ENCODE measurements at places on chromosomes 11 and 22.

DNA sequence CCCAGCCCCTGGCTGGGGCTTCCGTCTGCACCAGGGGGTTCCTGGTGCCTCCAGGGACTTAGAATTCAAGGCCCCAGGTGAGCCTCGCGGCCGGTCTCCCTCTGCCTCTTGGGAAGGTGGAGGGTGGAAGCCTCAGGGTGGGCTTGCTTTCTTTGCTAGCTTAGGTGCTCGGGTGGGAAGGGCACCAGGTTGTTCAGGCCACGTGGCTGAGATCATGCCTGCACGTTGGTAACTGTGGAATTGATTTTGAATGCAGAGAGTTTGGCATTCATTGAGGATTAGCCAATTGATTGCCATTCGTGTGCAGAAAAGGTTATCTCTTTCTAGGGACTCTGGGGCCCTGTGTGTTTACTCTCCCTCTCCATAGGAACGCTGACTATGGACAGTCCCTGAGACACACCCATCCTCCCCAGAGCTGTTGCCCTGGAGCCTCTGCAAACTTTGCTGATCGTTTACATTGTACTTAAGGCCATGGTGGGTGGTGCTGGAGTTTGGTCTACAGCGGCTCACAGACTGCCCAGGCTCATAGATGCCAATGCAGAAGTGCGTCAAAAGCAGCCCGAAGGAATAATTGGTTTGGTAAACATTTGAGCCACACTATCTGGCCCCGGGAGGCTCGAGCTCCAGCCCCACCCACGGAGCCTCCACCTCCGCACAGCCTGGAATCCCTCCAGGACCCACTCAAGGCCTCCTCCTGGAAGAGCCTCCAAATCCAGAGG, 1457.7 kb downstream of the BRD1 start:
- DNase-seq, result peak; percentile 10

DNA sequence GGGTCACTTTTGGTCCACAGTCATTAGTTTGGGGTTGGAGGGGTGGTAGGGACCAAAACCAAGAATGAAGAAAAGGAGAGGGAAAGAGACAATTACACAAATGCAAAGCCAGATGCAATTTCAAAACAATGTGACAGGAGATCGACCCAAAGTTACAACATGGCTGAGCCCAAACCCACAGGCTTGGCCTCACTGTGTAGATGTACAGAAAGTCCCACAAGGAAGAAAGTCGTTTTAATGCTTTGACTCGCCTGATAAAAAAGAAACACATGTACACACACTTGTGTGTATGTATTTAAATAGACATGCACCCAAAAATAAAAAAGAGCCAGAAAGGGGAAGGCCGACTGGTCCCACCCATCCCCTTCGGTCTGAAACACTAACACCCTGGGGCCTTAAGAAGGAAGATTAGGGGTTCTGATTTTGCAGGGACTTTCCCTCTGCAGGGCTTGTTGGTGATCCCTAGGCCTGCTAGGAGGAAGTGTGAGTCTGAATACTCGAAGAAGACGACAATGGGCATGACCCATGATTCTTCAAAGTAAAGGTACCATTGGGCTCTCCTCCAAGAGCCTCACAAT, 104.1 kb downstream of the ETS1 start:
- no peak for DNase-seq

GRCh38 chr11:1918436-1919315, 827 bp upstream of the TNNT3 start:
- DNase-seq, result no peak

DNA sequence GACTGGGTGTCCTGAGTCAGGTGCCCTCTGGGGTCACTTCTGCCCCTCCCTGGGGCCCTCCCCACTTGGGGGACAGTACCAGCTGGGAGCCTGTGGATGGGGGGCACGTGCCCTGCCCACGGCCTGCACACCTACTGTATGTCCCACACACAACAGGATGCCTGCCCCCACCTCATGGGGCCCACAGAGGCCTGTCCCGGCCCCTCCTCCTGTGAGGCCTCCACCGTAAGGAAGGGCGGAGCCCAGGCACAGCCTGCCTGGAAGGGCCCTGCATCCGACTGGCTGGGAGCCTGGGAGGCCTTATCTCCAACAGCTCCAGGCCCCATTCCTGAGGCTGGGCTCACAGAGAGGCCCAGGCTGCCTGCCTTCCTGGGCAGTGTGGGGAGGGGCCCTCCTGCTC, 47.8 kb downstream of the BRSK2 start:
- peak; percentile 84 for DNase-seq

DNA sequence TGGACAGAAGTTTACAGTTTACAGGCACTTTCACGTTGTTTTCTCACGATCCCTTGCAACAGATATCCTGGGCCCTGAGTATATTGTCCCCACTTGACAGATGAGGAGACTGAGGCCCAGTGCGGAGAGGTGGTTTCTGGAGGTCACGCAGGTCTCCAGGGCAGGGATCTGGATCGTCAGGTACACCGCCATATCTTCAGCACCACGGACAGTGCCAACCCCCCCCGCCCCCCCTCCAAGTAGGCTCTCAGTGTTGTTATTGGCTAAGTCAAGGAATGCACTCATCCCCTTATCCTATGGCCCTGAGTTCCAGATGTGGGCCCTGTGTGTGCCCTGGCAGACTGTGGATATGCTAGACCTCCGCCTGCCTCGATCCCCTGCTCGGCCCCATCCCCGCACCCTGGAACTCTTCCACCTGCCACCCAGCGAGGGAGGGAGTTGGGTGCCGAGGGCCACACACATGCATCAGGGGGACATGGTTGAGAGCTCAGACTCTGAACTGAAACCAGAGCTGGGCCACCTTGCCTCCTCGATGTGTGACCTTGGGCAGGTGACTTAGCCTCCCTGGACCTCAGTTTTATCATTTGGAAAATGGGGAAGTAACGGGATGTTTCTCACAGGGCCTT, 37.5 kb downstream of the MPPED1 start:
- no peak for DNase-seq

GRCh38 chr22:39487826-39488520, 14.1 kb upstream of the MIEF1 start:
- DNase-seq, result no peak

DNA sequence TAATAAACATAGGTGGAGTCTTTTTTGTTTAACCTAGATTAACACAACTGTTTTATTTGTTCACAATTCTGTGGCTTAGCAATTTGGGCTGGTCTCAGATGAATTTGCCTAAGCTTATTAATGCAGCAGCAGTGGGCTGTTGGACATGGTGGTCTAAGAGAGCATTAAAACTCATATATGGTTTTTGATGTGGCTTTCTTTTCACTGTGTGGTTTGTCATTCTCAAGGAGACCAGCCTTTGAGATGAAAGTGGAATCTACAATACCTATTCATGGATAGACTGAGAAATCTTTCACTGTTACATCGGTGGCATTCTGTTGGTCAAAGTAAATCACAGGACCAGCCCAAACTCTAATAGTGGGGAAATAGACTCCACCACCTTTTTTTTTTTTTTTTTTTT, 39.6 kb downstream of the CUL5 start:
- no peak for DNase-seq

- DNase-seq, result no peak
Measured at GRCh38 chr11:126127284-126127845, 64.7 kb upstream of the CDON start.

- no peak for DNase-seq
Measured at GRCh38 chr11:1167751-1168231, 10.0 kb downstream of the MUC5AC start.

Data from H4 (cell line).